Hematopoietic multipotent progenitor cell treated with erythropoietin and hydrocortisone succinate and interleukin-3 and kit ligand, for 15 days (in vitro differentiated cells): ENCODE measurements at places on chromosomes 7 and 10.
A peak's percentile ranks its signal among the peaks of the same experiment; 100 is the strongest.

GRCh38 chr10:51888263-51888662 is 188.9 kb upstream of the CSTF2T start:
- DNase-seq = no peak

GRCh38 chr10:51269821-51270220 is 195.5 kb downstream of the PRKG1 start:
- DNase-seq = no peak

DNA sequence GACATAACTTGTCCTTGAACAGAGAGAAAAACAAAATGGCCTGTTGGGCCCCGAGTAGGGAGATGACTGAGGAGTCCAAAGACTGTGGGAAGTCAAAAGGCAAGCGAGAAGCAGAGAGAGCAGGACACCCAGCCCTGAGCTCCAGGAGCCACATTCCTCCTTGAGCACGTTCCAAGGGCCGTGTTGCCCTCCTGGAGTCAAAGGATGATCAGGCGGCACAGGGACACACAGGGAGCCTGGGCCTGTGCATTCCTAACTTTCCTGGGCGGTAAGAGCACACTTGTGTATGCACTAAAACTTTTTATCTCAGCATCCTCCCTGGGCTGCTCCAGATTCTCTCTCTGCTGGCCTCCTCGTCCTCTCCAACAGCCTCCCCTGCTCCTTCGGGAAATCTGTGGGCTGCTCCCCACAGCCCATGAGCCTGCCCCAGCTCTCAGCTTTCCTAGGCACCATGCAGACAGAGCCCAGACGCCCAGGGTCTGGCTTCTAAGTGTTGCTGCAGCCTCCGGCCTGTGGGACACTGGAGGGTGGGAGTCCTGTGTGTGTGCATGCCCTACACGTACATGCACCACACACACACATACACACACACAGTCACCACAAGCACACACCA is 281.8 kb downstream of the POU6F2 start:
- DNase-seq = no peak

DNA sequence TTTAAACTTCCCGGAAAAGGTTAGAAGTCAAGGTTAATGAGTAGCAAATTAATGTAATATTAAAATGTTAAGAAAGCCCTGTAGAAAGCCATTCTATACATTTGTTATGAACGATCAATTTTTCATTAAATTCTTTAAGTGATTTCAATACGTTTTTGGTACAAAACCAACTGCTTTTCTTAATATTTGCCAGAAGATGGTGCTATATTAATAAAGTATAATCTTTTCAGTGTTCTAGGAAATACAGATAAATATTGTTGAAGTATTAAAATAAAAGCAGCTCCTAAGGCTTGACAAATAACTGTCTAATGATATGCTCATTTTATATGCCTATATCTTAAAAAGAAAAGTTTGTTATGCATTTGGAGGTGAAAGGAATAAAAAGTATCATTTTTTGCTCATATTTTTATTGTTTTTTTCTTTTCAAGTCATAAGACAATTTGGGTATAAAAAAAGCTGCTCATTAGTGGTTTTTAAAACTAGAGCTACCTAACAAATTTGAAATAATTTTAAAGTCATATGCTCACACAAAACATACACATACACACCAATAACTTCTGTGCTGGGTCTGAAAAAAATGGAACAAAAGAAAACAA is 130.3 kb upstream of the POT1 start:
- no peak for DNase-seq

- DNase-seq = no peak
Observed at GRCh38 chr10:2949948-2950354, 117.4 kb upstream of the PFKP start.

GRCh38 chr10:86658751-86659150 is 4.4 kb downstream of the OPN4 start:
- DNase-seq = no peak

GRCh38 chr10:33141251-33141650 is 183.2 kb upstream of the ITGB1 start:
- no peak for DNase-seq

DNA sequence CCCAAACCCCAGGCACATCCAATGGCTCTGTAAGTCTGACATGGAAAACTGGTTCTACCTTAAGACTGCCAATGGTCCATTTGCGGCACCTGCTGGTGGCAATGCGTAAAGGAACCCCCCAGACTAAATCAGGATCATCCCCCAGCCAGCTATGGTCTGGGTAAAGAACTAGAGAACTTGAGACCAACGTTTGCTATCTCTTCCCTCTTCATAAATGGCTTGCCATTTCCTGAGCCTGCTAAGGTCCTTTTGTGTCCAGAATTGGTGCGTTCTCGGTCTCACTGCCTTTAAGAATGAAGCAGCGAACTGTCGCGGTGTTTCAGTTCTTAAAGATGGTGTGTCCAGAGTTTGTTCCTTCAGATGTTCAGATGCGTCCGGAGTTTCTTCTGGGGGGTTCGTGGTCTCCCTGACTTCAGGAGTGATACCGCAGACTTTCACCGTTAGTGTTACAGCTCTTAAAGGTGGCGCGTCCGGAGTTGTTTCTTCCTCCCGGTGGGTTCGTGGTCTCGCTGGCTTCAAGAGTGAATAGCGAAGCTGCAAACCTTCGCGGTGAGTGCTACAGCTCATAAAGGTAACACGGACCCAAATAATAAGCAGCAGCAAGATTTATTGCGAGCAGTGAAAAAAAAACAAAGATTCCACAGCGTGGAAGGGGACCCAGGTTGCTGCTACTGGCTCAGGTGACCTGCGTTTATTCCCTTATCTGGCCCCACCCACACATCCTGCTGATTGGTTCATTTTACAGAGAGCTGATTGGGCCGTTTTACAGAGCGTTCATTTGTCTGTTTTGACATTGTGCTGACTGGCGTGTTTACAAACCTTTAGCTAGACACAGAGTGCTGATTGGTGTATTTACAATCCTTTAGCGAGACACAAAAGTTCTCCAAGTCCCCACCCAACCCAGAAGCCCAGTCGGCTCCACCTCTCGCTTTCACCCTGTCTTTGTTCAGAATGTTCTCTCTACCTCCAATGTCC is 95.4 kb downstream of the ELMO1 start:
- peak; percentile 61 for DNase-seq

- no peak for DNase-seq
Observed at GRCh38 chr7:131607291-131608115, 51.1 kb upstream of the PODXL start.

DNA sequence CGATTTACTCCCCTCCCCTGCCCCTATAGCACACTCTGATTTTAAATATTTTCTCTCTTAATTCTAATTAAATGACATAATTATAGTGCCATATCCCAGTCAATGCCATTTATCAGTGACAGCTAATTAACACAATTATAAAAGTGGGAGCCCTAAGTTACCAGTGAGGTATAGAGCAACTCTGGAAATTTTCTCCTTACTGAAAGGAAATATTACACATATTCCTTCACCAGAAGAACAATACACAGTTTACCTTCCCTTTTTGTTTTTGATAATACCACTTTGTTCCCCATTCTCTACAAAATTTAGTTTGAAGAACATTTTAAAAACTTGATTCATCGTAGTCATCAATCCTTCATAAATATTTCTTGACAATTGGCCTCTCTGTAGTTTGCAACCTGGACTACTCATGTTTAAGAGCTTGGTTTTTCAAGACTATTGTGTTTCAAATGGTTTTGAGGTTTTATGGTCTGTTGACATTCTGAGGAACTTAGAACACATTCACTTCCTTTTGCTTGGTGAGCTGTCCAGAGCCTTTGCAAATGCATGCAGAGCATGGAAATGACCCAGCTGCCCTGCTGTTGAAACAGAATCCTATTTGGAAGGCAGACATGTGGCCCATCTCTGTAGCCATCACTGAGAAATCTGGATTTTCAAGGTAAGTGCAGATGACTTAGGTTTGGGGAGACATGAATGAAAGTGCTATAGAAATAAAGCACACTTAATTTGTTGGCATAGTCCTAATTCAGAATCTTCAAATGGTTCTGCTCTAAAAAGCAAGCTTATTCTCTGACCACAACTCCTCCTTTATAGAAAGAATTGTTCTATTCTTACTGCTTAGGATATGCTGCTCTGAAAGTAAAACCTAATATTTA is at the start of gene GPR141:
Gene GPR141 (plus strand): TSS at position 521 of the 875 bp plus-strand sequence. CDS start 56,628 bp downstream, outside the sequence.
- DNase-seq = no peak

DNA sequence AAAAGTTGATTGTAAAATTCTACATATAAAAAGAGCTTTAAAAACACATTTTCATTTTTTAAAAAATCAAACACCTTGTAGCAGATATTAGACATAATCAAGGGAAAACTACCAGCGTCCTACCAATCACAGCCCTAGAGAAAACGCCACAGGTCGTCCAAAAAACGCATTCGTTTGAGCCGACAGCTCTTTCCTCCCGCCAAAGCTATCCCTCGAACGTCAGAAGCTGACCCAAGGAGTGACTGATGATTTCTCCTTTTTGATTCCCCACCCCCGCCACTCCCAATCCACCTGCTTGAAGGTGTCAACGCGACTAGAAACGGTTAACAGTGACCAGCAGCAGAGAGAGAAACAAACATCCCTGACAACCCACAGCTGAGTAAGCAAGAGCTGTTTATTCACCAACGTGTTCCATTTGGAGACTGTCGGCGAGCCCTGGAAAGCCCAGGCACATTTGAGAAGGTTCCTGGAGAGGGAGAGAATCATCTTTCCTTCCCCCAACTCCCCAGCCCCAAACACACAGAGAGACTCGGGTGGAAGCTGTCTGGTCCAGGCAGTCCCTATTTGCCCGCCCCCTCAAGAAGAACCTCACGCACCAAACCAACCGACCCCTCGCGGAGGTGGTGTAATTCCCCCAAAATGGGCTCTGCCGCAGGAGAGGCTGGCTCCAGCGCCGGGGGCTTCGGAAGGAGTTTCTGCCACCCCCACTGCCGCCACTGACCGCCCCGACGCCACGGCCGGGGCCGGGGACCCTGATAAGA is 622 bp downstream of the CPEB3 start:
- peak; percentile 21 for DNase-seq

DNA sequence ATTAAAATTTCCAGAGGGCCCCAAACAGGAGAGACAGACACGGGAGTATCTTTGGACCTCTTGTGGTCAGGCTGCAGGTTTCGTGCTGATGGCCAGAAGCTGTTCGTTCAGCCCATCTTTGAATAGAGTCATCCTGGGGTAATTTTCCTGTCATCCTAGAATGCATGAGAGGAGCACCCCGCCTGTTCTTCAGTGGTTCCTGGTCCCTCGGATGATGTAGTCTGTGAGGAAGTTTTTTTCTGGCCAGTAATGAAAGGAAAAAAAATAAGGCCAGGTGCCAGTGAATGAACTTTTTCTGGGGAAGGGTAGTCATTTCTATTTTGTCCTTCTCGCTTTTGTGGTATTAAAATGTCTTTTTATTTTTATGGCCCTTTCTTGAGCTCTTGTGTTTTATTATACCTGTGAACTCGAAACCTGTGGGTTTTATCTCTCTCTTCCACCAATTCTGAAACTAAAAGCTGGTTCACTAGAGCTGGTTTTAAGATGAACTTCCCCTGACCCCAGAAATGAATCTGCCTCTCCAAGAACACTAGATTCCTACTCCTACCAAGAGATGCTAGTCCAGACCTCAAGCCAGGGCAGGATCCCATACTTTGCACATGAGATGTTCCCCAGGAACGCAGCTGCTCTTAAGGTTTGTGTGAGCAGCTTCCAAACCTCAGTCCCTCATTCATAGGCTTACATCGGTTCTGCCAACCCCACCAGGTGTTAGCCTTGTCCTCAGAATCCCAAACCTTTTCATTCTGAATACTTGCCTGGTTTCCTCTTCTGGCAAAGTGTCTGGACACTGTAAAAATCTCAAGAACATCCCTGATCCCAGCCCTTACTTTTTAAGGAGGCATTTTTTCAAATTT is 15.4 kb upstream of the MEST start:
- no peak for DNase-seq

DNA sequence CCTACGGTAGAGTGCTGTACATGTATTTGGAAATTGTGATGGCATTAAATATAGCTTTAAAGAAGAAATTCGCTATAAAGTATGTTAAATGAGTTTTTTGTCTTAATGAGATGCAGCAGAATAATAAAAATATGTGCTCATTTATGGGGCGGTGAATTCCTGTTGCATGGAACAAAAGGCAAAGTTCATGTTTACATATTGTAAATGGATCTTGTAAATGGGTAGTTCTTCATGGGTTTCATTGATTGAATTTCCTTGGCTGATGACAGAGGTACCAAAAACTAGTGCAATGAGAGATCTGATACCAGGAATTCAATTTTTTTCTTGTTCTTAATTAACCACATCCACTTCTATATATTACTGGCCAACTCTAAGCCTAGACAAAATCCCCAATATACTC is 284.2 kb downstream of the SUGCT start:
- DNase-seq = no peak

- no peak for DNase-seq
Observed at GRCh38 chr7:130944997-130945396, 211.0 kb upstream of the KLF14 start.

GRCh38 chr7:450741-451140 is 68.9 kb downstream of the PDGFA start:
- DNase-seq = no peak

DNA sequence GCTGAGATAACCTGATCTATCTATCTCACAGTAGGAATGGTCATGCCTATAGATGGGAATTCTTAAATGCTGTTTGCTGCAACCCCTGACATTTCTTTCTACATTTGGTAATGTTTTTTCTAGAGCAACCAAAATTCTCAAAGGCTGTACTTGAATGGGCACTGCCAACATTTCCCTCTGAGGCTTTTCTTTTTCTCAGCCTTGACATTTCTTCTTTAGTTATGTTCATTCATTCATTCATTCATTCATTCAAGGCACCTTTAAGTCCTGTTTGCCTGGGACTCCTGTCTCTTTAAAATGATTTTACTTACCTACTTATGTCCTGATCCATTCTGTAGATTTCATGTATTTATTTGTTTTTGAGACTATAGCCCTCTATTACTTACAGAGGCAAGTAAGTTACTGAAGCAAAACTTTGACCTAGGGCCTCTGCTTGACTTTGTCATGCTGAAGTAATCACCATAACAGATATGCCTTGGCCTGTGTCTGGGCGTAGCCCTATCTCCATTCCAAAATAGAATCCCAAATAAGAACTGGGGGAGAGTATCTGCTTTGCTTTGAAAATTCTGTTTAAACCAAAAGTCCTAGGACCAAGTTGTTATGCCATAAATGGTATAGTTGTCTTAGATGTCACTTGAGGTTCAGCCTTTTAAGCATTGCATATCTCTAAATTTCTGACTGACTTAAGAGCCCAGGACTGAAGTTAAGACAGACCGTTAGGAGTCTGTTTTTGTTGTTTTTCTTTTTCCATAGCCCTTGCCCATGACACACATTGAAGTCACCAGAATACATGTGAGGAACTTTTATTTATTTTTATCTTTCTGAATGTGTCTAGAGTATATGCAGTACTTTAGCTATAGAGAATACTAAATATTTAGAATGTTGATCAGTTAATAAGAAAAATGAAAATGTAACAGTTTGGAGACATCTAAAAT is 59.2 kb downstream of the AKAP9 start:
- DNase-seq = no peak

DNA sequence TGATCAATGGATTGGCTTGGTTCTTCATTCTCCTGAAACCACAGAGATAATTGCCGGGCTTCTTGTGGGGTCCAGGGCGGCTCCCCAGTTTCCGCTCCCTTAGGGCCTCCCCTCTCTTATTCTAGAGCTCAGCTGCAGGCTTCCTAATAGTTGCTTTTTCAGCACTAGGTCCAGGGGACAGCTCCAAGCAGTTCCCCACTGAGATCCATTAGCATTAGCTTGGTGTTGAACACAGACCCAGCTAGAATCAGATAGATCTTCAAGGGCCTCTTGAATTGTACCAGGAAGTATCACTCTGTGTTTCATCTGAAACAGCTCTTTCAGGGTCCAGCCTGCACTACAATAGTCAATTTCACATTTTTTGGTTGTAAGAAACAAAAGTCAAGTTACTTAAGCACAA is 238.7 kb downstream of the SEC23IP start:
- DNase-seq = no peak
